ENCODE measurements at places on chromosomes 5 and 9.

DNA sequence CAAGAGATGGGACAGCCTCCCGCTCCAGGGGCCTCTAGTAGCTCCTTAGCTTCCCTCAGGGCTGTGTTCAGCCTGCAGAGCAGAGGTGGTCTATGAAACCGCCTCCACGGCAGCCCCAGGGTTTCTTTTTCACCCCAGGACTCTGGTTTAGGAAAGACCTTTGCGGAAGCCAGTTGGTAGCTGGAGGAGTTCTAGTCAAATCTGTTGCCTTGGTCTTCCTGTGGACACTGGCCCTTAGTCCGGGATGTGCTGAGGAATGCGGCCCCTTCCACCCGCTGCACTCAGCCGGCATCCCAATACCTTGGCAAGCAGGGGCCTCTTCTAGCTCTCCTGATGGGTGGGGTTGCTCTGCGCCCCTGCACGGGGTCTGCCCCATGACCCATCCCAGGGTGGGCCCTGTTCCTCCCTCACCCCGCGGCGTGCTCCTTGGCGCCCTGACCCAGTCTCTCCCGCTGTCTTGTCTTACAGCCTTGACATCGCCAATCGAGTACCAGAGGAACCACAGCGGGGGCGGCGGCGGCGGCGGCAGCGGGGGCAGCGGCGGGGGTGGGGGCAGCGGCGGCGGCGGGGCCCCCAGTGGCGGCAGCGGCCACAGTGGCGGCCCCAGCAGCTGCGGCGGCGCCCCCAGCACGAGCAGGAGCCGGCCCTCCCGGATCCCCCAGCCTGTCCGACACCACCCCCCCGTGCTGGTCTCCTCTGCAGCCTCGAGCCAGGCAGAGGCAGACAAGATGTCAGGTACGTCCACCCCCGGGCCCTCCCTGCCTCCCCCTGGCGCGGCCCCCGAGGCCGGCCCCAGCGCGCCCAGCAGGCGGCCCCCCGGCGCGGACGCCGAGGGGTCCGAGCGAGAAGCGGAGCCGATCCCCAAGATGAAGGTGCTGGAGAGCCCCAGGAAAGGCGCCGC, 94.3 kb upstream of the OTULINL start:
- no peak for DNase-seq

DNA sequence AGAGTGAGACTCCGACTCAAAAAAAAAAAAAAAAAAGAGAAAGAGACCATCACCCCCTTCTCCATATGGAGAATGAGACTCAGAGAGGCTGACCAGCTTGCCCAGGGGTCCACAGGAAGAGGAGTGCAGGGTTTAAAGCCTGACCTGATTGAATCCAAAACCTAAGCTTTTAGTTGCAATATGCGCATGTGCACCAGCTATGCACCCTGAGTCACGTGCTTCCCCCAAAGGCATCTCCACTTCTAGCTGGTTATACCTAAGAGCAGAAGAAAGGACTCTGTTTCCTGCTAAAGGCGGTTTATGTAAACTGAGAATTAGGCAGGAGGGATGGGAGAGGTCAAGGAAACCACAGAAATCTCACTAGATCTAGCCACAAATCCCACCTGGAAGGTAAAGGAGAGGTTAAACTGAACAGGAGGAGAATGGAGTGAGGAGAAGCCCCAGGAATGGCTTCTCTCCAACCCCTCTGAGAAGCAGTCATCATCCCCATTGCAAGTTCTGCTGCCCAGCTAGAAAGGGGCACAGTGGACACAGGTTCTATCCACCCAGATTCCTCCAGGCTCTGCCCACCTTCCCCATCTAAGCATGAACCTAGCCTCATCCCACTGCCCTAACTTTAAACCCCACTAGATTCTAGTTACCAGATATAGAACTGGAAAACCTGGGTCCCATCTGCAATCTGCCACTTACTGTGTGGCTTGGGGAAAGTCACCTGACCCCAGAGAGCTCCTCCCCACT, 171.3 kb downstream of the ACTL7B start:
- DNase-seq, result no peak

DNA sequence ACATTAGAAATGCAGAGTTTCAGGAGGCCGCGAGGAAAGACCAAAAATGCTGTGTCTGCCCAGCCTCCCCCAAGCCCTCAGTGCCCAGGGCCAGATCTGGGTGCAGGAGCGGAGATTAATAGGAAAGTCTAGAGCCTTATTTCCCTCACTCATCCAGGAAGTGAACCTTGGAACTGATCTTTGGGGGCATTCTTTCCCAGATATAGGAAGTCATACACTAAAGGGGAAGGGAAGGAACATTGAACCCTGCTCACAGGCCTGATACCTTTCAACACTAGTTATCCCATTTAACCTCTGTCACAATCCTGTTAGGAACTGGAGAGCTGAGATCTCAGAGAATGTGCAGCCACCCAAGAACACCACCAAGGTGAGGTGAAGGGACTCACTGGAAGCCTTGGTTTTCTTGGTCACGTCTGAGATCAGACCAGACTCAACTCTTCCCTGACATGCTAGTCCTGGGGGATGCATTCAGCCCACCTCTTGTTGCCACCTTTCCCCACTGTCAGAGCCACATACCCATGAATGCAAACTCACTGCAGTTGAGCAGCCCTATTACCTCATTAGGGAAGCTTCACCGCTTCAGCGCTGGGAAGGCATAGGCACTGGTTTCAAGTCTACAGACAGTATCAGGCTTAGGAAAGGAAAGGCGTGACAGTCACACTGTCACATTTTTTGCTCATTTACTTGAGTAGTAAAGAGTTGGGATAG, 95.0 kb downstream of the KIAA1958 start:
- DNase-seq, result no peak

DNA sequence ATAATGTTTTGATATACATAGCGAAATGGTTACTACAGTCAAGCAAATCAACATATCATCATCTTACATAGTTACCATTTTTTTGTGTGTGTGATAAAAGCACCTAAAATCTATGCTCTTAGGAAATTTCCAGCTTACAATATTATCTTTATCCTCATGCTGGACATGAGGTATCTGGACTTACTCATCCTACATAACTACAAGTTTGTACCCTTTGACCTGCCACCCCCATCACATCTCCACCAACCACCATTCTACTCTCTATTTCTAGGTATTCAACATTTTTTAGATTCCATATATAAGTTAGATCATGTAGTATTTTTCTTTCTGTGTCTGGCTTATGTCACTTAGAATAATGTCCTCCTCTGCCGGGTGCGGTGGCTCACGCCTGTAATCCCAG, 79.9 kb downstream of the TAF11L14 start:
- no peak for DNase-seq

DNA sequence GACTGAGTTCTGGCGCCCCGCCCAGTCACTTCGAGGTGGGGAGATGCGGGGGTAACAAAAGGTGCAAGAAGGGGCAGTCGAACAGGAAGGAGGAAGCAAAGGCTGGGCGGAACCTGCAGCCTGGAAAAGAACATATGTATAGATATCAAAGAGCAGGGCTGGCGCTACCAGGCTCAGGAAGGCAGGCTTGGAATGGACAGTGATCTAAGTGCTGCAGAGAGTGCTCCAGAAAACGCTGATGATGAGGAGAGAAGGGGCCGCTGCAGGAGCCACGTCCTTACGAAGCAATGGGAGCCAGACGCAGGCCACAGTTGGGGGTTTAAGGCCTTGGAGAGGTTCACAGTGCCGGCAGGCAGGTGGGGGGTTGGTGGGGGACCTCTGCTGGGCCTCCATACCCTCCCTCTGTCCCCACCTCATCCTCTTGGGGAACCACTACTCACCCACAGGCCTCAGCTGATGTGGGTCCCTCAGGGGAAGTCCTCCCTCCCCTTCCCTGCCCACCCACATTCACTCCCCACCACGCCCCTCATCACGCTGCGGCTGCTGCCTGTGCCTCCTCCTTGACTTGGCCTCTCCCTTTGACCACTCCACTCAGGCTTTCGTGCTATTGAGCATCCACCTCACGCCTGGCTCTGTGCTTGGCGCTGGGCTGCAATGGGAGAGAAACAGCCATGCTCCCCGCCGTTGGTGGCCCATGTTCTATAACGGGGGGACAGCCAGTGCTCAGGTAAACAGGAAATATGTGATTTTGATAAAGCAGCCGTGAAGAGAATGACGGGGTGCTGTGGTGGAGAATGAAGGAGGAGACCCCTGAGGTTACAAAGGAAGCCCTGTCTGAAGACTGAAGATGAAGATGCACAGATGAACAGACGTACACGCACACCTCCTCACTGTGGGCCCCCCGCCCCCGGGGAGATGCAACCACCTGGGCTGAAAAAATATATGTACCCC, 40.5 kb upstream of the RPL26L1 start:
- DNase-seq, result no peak
